Skeletal muscle cell (primary cell): ENCODE measurements at places on chromosomes 5 and 9.

DNA sequence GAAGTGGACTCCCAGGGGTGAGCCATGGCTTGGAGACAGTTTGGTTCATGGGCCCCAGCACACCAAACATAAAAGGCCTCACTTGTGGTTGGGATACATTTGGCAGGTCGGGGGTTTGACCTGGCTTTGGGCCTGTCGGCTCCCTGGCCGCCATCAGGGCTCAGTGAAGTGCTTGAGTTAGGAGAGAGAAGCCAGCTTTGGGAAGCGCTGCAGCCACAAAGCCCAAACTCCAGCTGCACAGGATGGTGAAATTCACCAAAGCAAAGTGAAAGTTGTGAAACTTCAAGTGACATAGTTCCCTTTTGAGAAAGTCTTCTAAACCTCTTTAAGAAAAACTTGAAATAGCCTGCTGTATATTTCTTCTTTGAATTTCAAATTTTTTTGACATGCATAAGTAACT lies 27.5 kb downstream of the SLC46A2 start:
- DNase-seq = no peak

- DNase-seq = no peak
Measured at GRCh38 chr5:12615141-12615820, 711.0 kb upstream of the CTNND2 start.

- no peak for DNase-seq
Measured at GRCh38 chr9:19252174-19252884, 21.8 kb downstream of the DENND4C start.

- no peak for DNase-seq
Measured at GRCh38 chr9:77983320-77983662, 48.3 kb downstream of the GNAQ start.

GRCh38 chr9:75235632-75236031 lies 147.3 kb downstream of the OSTF1 start:
- DNase-seq = no peak

DNA sequence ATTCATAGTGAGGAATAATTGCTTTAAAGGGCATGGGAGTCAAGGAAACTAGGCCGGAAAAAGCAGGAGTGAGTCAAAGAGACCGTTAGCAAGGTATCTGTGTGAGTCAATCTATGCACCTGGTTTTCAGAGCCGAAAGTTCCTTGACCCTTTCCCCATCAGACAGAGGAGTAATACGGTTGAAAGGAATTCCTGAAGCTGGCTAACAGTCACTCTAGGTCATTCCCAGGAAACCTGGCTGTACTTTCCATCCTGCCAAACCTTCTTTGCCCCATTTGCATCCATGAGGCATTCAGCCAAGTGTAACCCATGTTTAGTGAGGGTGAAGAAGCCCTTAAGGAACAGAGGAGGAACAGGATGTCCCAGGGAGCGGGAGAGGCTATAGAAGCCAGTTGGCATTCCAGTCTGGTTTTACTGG lies 16.2 kb downstream of the RBM18 start:
- no peak for DNase-seq

GRCh38 chr9:93507768-93508167 lies 54.4 kb upstream of the FAM120AOS start:
- DNase-seq = no peak

DNA sequence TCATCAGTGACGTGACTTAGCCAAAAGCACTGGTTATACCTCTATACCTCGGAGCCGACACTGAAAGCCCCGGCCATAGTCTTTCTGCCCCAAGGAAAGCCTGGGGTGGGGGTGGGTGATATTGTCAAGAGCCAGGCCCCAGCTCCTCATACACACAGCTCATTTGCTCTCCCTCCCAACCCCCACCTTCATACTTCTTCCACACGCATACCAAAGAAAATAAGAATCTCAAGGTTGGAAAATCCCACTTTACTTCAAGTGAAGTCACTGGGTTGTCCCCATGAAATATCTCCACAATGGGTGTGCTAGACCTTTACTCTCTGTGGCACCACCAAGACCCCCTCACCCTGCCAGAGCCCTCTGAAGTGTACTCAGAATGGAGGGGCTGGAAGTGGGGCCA lies 27.1 kb upstream of the MGAT1 start:
- no peak for DNase-seq

DNA sequence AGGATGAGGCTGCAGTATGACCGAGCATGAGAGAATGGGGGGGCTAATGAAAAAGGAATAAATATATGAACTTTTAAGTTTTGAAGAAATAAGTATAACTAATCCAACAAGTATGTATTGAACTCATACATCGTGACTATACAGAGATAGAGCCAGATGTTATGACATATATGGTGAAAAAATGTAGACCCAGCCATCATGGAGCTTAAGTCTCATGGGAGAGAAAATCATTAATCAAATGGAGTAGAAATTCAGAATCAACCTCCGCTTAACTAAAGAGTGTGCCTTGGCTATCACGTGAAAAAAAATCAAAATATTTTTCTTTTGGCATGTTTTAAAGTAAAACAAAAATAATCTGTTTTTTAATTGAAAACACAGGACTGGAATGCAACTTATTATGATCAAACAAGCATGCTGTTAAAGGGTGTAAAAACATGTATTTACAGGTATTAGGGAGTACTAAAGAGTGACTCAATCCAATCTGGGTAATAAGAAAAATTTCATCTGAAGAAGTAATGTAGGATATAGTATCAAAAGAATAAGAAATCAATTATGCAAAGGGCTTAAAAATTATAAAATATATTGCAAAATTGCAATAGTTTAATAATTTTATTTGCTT lies 868.5 kb upstream of the NUDT12 start:
- DNase-seq = peak; percentile 9

- DNase-seq = no peak
Measured at GRCh38 chr5:139422307-139422893, 16.9 kb downstream of the DNAJC18 start.

DNA sequence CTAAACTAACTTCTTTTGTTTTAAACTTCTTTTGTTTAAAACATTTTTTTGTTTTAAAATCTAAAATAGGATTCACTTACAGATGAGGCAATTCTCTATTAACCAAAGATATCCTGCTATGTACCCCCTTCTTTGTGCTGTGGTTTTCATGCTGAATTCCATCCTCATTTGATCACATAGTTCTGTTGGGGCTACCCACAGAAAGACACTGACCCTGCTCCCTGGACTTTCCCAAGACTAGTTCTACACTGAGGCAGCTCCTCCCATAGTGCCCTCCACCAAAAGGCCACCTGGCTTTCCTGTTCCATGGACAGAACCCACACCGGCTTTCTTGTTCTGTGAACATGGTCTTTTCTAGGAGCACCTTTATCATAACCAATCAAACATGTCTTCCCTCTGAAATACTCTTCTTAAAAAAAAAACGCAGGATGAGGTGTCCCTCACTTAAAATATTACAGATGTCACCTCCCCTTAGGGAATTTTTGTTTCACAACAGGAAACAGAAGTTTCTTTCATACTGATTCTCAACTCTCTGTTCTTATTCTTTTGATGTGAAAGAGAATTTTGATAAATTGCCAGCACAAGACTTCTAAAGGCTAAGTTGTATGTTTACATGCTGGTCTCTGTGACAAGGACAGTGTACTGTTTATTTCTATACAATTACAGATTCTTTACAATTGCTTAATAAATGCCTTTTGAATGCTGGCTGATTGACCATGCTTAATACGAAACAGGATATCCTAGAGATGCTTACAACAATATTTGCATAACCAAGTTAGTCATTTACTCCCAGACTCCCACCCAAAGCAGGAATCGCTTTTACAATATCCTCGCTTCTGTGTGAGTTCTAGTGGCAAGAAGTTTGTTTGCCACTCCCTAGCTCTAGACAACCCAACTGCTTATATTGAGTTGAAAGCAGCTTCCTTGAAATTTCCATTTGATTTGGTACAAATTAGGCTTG lies 300.4 kb downstream of the DTWD2 start:
- no peak for DNase-seq

- DNase-seq = peak; percentile 3
Measured at GRCh38 chr5:114449860-114450421, 88.1 kb downstream of the KCNN2 start.

- DNase-seq = no peak
Measured at GRCh38 chr5:80632700-80633099, 21.8 kb upstream of the MSH3 start.

DNA sequence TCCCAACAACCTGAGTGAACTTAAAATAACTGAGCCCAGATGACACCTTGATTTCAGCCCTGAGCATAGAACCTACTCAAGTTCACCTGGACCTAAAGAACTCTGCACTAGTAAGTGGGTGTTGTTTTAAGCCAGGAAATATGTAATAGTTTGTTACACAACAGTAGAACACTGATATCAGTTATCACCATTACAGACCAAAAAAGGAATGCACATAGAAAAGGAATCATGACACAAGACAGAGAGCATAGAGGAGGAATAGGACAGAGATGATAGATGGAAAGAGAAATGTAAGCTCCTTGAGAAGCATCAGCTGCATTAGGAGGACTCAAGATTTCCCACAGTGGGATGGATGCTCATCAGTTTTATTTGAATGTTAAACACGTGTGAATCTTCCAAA lies 1096.9 kb upstream of the SEMA6A start:
- DNase-seq = no peak

- DNase-seq = no peak
Measured at GRCh38 chr9:126388964-126389708, 62.5 kb downstream of the MVB12B start.

GRCh38 chr5:159971038-159971437 lies 37.9 kb upstream of the TTC1 start:
- DNase-seq = no peak

DNA sequence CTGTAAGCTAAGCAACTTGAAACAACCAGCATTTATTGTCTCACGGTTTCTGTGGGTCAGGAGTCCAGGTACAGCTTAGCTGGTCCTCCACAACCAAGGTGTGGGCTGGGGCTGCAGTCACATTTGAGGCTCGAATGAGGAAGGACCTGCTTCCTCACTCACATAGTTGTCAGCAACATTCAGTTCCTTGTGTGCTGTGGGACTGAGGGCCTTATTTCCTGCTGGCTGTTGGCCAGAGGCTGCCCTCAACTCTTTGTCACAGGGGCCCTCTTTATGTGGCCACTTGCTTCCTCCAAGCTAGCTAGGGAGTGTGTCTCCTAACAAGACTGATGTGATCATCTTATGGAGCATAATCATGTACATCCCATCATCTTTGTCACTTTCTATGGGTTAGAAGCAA lies 29.2 kb upstream of the SEMA4D start:
- DNase-seq = no peak

- DNase-seq = peak; percentile 65
Measured at GRCh38 chr5:102481054-102481715, 17.6 kb downstream of the SLCO6A1 start.

GRCh38 chr9:124760719-124761118 lies 10.4 kb downstream of the NR6A1 start:
- no peak for DNase-seq

DNA sequence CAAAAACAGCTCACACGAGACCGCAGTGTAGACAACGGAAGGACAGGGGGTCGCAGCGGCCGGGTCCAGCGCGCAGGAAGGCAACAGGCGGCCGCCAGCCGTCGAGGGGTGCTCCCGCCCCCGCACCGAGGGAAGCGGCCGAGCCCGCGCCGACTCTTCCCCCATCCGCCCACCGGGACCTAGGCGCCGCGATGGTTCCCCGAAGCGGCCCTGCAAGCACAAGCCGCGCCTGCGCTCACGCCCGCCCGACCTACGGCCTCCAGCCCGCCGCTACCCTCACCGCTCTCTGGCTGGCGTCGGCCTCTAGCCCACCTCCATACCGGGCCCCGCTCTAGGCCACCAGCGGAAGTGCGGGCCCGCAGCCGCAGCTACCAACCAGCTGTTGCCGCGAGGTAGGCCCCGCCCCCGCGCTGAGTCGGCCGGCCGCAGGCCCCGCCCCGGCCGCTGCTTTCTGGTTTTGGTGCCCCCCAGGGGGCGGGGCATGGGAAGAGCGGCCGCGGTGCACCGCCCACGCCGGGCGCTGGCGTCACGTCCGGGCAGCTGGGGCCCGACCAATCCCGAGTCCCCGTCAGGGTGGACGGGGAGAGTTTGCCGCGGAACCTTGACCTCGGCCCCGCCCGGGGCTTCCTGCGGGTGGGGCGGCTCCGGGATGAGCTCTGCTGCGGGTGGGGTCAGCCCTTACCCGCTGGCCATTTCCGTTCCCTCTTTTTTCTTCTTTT lies at the start of gene SETX:
Gene SETX (minus strand): TSS at position 350 of the 719 bp plus-strand sequence. CDS start 5,558 bp downstream, outside the sequence.
- peak; percentile 90 for DNase-seq

DNA sequence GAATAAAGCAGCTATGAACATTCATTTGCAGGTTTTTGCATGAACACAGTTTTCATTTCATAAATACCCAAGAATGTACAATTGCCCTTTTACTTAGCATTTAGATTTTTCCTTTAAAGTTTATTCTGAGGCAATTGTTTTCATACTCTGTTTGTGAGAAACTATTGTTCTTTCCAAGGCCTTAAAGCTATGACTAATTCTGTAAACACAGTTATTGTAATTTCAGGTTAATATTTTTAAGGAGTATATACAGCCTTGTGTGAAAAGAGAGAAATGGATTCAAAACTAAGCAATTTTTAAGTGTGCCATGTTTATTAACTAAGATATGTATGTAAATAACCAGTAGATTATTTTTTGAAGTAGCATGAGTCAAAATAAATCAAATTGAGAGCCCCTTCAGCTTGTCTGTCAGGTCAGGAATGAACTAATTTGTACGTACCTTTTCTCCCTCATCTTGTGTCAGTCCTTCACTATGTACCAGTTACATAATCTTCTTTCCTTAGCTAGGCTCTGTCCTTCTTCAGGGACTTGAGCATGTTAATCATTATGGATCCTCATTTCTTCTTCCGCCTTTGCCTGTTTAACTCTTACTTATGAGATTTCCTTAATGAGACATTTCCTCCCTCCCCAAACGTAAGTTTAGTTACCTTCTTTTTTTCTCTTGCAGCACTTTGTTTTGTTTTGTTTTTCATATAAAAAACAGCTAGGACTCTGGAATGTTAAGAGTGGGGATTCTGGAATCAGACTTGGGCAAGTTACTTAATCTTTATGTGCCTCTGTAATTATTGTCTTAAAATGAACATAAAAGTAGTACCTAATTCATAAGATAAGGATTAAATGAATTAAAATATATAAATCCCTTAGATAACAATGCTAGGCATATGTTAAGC lies 63.6 kb downstream of the NIPBL start:
- DNase-seq = no peak

- peak; percentile 71 for DNase-seq
Measured at GRCh38 chr9:121073038-121073437, 1.7 kb upstream of the CNTRL start.

DNA sequence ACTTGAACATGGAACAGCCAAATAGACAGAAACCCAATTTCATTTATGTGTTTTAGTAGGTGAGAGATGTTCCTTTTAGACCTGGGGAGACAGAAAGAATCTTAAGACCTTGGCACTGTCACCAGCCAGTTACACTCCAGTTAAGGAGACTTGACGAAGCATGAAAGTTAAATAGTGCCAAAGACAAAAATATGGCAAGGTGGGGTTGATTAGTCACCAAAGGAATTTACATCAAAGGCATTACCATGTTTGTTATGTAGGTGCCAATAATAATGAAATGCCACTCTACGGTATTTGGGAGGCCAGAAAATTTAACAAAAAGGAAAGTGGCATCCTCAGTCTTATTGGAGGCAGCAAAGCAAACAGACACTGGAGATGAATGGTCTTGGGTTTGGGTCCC lies 9.2 kb upstream of the IL12B start:
- no peak for DNase-seq

- no peak for DNase-seq
Measured at GRCh38 chr5:84113246-84114105, 271.2 kb downstream of the EDIL3 start.
